ENCODE measurements at places on chromosomes 2 and 18. TPM values are rescaled to one million over a fixed set of nuclear protein-coding genes. Genes with fewer than 3 reads are reported as not detected.

ZNF638 gene
- total RNA-seq, result 140 TPM

DNA sequence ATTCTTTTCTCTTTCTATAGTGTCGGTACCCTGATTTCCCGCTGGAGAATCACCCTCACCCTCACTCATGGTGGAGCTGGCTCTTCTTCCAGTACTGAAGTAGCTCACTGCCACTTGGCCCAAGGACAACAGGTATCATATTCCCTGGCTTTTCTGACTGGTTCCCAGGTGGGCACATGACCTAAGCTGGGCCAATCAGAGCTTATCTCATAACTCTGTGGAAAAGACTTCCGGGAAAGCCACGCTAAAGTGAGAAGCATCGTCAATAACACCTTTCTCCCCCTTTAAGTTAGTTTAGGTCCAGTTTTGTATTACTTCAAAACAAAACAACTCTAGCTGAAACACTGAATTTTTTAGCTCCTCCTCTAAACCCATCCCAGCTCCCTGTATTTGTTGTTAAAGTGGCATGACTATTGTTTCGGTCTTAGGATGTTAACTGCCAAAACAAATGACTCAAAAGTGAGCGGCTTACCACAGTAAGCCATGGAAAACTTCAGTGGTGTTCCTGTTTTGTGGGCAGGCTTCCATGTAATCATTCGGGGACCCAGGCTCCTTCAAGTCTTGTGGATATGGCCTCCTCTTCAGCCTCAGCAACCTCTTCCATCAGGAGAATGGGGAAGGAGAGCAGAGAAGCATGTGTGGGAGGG lies 137.4 kb upstream of the DLX2 start:
- no peaks in the 10 kb centered on the region for H3K4me1 ChIP-seq
- no peak overlapping the region for H3K27ac ChIP-seq
- no peak for DNase-seq
- H3K36me3 ChIP-seq, result no peaks in the 10 kb centered on the region
- H3K4me3 ChIP-seq, result no peak overlapping the region

ACTR3 gene
- 277 TPM for total RNA-seq

GRCh38 chr2:221050020-221050795 lies 521.9 kb downstream of the EPHA4 start:
- no peaks in the 10 kb centered on the region for H3K4me1 ChIP-seq
- H3K4me3 ChIP-seq, result no peak overlapping the region
- no peak overlapping the region for H3K27ac ChIP-seq
- no peaks in the 10 kb centered on the region for H3K36me3 ChIP-seq

C2orf76 gene
- 7.4 TPM for total RNA-seq

DNA sequence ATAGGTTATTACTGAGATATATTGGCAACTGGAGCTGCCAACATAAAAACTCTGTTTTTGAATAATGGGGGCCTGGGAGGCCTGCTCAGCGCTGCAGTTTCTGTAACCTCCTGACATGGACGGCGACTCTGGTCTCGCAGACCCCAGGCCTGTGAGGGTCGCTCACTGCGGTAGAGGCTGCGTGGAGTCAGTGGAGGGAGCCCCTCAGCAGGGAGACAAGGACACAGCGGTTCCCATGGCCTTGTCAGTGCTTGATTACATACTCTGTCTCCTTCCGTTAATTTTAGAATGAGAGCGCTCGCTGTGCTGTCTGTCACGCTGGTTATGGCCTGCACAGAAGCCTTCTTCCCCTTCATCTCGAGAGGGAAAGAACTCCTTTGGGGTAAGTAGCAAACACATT lies 858 bp downstream of the TPO start:
- no peaks in the 10 kb centered on the region for H3K4me1 ChIP-seq
- H3K27ac ChIP-seq, result no peak overlapping the region
- no peak overlapping the region for H3K4me3 ChIP-seq
- no peaks in the 10 kb centered on the region for H3K27me3 ChIP-seq

DNA sequence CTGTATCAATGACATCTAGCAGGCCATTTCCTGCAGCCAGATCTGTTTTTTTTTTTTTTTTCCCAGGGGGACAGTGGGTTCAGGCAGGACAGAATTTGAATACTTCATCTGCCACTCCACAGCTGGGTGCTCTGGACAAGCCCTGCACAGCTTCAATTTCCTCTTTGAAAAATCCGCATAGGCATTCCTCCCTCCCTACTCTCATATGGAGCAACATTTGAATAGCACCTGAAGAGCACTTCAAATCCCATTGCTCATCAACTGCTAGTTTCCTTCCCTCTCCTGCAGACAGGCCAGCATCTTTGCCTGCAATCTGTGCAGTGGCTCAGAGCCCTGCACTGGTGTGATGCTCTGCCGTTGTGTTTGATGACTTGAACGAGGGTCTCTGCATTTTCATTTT lies 326.3 kb downstream of the TSN start:
- no peak for DNase-seq
- H3K4me3 ChIP-seq, result no peak overlapping the region
- H3K27me3 ChIP-seq, result no peaks in the 10 kb centered on the region
- no peaks in the 10 kb centered on the region for H3K36me3 ChIP-seq
- H3K27ac ChIP-seq, result no peak overlapping the region

DNA sequence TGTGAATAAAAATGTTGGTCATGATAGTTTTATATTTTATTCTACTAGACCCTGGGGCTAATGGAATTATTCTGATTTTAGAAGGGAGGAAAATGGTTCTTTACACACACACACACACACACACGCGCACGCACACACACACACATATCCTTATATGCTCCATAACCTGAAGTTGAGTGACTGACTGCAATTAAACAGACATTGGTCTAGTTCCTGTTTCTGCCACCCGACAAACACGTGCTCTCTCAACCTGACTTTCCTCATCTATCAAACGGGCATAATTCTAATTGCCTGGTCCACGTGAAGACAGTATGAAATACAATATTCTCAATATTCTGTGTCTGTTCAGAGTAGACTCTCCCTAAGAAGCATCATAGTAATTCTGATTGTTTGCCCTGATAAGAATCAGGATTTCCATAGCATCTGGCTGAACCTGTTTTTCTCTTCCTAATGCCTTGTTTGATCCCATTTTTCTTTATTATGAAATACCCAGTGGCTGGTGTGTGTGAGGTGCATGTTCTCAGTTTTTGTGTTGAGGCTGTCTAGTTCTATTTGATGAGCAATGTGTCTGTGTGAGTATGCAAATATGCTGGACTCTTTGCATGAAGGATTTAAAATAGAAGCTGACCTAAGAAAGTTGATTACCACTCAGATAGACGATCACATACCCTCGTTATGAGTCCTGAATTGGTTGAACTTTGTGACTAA lies 51.0 kb downstream of the SETBP1 start:
- no peak for DNase-seq
- H3K27me3 ChIP-seq, result no peaks in the 10 kb centered on the region
- H3K4me3 ChIP-seq, result no peak overlapping the region

SYT4 gene
- total RNA-seq, result not detected

GRCh38 chr2:197965756-197966155 lies 161.4 kb downstream of the PLCL1 start:
- no peak for DNase-seq
- H3K4me3 ChIP-seq, result no peak overlapping the region
- no peaks in the 10 kb centered on the region for H3K4me1 ChIP-seq
- H3K27me3 ChIP-seq, result no peaks in the 10 kb centered on the region
- no peak overlapping the region for H3K27ac ChIP-seq

Data from T-cell (primary cell).